ENCODE measurements at places on chromosomes 2 and 18.

- no peak for DNase-seq
Observed at GRCh38 chr18:12313530-12314245, 5.6 kb downstream of the TUBB6 start.

DNA sequence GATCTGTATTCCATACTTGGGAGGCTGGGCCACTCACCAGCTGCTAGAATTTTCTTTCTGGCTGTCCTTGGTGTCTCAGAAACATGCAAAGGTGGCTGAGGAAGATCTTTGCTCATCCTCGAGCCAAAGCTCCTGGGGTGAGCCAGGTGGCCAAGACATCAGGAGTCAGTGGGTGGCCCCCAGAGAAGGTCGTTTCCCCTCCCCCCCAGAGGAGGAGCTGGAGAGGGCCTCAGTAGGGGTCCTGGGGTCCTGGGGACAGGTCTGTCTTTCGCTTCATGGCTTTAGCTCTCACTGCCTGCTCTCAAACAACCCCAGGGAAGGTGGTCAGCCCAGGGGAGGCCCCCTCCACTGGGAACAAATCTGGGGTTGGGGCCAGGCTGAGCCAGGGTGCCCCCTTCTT, 13.6 kb downstream of the KCNK3 start:
- DNase-seq = no peak

GRCh38 chr2:128310761-128311160, 7.9 kb downstream of the HS6ST1 start:
- DNase-seq = no peak

- DNase-seq = no peak
Observed at GRCh38 chr2:111669928-111670695, 213.9 kb downstream of the ANAPC1 start.

DNA sequence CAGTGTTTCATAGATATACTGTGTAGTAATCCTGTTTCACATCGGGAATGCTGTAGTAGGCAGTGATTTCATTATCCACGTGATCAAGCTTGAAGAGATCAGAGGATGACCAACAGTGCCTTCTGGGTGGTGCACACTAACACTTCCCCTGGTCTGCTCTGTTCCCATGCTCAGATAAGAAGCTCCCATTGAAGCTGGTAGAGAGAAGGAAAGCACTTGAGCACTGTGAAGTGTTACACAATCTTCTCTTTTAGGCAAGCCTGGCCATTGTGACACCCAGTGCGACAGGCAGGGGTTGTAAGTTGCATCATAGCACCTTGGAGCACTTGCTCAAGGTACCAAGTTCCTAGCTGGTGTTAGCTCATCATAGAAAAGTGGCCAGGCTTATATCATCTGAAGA, 30.6 kb upstream of the GPD2 start:
- no peak for DNase-seq

- DNase-seq = no peak
Observed at GRCh38 chr2:234249034-234249735, 198.7 kb downstream of the SPP2 start.

DNA sequence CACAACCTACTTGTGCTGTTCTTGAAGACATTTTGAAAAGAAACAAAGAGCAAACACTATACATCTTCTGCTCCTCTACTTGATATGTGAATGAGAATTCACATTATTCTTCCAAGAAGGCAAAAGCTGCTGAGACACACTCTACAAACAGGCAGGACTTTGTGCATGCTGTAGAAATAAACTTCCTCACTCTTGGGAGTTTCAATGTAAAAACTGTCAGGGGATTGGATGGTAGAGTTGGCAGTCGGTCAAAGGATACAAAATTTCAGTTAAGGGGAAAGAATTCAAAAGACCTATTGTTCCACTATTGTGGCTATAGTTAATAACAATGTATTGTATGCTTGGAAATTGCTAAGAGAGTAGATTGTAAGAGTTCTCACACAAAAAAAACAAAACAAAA, 196.3 kb downstream of the MC4R start:
- DNase-seq = no peak

DNA sequence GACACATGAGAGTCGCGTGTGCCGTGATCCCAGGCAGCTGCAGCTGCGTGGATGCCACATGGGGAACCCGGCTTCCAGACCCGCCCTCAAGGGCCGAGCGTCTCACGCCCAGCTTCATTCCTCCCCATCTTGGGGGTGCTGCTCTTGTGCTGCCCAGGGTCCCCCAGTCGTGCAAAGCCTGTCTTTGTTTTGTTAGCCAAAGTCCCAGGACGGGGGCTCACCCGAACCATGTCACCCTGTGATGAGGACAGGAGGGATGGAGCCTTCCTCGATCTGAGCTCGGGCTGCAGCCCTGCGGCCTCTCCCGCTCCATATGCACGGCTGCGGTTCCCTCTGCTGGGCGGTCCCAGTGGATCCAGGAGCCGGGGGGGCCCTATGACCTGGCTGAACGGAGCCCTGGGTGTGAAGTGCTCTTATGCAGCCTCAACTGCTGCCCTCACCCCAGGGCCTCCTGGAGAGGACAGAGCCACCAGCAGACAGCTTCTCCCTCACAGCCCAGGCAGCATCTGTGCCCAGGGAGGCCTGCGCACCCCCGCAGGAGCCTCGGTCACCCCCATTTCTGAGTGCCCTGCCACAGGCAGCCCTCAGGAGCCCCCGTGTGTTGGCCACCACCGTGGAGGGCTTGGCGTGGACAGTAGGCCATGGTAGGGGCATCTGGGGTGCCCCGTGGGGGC, 99.0 kb upstream of the CTDP1 start:
- DNase-seq = no peak

GRCh38 chr2:142174176-142174575, 43.4 kb upstream of the LRP1B start:
- no peak for DNase-seq
